ENCODE measurements at places on chromosomes 16 and 17.
A peak's percentile ranks its signal among the peaks of the same experiment; 100 is the strongest.

DNA sequence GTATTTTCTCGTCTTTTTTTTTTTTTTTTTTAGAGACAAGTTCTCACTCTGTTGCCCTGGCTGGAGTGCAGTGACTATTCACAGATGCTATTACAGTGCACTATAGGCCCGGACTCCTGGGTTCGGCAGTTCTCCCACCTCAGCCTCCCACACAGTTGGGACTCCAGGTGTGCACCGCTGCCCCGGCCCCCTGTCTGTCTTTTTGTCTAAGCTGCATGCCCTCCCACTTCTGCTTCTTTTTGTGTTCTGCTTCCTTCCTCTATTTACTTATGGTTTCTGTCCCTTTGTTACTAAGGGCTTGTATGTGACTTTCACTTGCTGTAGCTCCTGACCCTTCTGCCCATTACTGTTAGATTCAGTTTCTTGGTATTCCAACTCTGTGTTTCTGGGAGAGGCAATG lies 20.5 kb downstream of the SLC7A6 start:
- DNase-seq, result no peak

GRCh38 chr17:77306790-77307478 lies 166.2 kb downstream of the SEC14L1 start:
- DNase-seq, result peak; percentile 42

- DNase-seq, result no peak
Observed at GRCh38 chr17:46039592-46040186, 40.6 kb downstream of the STH start.

DNA sequence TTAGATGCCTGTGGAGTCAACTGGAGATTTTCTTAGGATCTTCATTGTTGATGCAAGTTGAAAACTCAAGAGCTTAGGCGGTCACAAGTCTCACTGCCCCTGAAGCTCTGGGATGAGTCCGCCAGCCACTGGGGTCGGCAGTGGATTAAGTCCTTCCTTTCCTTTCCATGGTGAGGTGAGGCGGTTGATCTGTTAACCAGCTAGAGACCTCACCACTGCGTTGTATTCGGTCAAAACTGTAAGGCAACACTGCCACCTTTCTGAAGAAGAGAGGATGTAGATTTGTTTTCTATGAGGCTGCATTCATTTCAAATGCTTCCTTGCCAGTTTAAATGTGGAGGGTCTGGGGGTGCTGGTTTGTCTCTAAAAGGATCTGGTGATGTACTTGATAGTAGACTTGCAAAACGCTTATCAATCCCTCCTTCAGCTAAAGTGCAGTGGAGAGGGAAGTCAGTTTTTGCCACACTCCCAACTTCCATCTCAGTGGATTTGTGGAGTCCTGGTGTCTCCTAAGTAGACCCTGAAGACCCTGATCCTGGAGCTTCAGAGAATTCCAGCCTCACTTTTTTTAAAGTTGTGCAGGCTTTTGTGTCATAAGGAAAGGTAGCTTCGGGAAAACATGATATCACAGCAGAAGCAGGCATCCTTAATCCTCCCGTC lies 1.7 kb downstream of the MYOCD start:
- peak; percentile 87 for DNase-seq

DNA sequence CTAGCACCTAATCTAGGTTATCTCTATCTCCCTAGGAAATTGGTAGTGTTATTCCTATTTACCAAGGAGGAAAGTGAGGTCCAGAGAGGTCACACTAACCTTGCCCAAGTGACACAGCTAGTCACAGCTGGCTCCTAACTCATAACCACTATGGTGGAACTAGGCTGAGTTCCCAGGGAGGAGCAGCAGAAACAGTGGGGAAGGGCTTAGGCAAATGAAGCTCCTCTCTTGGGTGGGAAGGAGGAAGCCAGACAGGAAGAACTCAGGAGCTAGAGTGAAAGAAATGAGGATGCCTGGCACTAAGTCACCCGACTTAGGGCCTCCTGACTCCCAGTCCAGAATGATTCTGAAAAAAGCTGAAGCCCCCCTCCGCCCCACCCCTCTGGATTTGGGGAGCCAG lies 34.5 kb downstream of the PSME3IP1 start:
- peak; percentile 59 for DNase-seq

GRCh38 chr16:85413691-85414663 lies 199.1 kb upstream of the GSE1 start:
- DNase-seq, result no peak

DNA sequence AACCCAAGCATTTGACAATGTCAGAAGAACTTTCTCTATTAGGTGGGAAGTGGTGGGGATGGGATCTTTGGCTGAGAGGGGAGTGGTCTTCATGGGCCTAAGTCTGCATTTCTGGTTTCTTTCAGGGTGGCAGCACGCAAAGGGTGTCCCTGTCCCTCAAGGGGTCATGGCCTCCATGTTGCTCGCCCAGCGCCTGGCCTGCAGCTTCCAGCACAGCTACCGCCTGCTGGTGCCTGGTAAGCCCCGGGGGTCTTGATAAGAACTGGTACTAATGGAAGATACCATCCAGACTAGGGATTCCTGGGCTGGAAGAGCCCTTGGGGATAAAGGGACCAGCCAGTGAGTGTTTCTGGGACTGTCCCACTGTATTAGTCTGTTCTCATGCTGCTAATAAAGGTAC lies 61.2 kb downstream of the ABAT start:
- DNase-seq, result no peak

- DNase-seq, result no peak
Observed at GRCh38 chr17:14997290-14997689, 267.8 kb downstream of the PMP22 start.

- no peak for DNase-seq
Observed at GRCh38 chr17:3896968-3897235, 4.0 kb upstream of the CAMKK1 start.

DNA sequence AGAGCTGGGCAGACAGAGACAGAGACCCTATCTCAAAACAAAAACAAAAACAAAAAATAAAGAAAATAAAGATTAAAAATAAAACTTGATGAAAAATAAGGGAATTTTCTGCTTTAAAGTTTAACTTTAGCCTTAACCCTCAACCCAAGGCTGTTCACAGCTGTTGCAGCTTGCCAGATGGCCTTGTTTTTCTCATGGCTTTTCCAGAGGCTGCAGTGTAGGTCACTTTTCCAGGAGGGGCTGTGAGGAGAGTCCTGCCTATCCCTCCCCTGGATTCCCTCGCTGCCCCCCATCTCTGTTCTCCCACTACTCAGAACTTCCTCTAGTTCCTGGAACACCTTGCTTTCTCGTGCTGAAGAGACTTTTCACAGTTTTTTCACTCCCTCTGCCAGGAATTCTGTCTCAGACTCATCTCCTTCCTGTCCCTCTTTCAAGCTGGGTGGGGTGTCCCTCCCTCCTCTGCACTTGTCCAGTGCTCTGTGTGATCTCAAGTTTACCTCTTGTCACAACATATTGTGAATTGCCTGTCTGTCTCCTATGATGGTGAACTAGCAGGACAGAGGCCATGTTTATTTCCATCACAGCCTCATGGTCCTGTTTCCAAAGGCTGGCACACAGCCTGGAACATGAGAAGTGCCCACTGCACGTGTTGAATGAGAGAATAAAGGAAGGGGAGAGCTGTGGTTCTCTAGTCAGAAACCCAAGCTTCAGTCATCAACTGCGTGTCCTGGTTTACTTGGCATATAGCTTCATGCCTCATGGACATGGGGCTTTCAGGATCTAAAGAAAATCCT lies 69.9 kb upstream of the MSI2 start:
- DNase-seq, result no peak

DNA sequence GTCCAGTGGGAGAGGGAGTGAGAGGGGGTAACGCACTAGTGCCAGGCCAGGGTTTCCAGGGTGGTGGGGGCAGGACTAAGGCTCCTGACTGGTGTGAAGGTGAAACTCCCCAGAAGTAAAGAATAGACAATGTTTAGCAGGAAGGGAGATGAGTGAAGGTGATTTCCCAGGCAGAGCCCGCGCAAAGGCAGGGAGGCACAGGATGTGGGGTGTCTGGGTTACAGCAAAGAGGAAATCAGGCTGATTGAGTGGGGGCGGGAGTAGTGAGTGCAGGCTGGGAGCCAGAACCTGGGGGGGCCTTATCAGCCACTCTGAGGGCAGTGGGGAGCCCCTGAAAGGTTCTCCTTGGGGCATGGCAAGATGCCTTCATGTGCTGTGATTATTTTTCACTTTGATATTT lies 167.5 kb downstream of the UTP18 start:
- DNase-seq, result no peak

DNA sequence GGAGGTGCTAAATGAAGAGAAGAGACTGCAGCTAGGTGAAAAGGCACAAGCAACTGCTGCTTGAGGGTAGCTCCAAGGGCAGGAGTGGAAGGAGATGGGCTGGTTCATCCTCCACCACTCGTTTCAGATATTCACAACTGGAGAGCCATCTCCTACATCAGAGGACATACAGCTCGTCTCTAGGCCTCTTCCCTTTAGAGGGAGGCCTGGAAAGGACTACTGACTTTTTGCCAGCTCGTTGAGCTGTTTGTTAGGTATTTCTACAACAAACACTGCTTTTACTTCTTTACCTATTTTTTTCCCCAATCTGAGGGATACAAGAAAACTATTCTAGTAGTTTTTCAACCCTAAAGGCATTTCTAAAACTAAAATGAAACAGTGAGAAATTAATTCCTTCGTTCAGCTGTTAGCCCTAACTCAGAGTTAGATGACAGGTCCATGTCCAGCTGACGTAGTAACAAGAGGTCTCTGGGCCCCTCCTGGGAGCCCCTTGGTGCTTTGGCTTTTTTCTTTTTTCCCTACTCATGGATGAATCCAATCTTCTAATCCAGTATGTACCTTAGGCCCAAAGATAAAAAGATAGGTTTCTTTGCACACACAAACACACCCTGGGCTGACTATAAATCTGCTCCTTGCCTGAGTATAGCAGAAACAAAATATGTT lies 47.8 kb upstream of the TBX2 start:
- no peak for DNase-seq

- DNase-seq, result no peak
Observed at GRCh38 chr16:15509051-15509592, 74.7 kb downstream of the BMERB1 start.

- peak; percentile 23 for DNase-seq
Observed at GRCh38 chr17:31493656-31494155, 102.2 kb downstream of the RAB11FIP4 start.

DNA sequence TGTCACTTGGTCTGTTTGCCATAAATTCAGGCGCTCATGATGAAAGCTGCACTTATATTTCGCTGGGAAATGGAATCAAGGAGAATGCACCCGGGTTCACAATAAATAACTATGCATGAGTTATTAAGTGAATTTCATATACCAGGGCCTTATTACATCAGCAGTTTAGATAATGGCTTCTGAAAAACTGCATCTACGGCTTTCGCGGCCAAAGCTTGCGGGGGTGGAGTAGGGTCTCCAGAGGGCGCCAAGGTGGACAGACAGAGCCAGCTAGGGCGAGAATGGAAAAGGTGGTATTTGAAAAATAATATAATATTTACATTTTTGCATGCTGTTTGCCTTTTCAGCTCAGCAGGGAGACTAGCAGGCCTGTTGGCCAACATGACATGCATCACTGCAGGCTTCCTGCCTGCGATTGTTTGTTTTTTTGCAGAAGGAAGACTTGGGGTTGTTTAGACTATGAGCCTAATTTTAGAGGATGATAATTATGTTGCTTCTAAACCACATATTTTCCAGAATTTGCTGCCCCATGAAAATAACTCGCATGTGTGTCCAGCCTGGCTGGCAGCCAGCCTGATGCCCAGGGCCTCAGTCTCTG lies 173.8 kb upstream of the IRX3 start:
- no peak for DNase-seq

DNA sequence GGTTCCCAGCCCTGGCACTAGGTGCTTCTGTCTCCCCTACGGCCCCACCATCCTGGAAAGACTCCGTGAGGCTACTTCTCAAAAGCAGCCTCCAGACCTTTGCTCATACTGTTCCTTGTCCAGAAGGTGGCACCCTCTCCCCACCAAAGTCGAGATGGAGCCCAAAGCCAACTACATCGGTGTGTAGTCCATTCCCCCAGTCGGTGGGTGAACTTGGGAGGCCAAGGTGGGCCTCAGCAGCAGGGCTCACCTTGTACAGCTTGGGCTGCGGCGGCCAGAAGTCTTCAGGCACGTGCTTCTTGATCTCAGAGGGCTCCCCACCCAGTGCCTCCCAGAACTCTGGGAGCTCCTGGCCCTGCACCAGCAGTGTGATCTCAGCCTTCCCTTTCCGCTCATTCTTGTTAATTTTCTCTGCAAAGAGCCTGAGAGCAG lies 10.2 kb downstream of the FLII start:
- DNase-seq, result peak; percentile 99

DNA sequence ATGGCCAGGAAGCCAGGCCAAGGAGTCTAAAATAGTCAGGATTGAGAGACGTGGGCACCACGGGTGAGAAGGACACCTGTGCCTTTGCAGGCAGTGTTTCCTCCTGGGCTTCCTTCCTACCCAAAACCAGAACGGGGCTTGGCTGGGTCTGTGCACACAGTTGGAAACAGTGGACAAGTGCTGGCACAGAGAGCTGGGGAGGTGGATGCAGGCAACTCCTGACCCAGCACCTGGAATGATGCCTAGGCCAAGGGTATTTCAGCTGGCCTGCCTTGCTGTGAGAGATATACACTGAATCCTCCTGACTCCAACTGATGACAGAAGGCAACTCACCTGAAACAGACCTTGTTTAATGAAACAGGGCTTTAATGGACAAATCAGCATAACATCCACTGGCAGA lies 186.2 kb downstream of the SLC39A11 start:
- no peak for DNase-seq

DNA sequence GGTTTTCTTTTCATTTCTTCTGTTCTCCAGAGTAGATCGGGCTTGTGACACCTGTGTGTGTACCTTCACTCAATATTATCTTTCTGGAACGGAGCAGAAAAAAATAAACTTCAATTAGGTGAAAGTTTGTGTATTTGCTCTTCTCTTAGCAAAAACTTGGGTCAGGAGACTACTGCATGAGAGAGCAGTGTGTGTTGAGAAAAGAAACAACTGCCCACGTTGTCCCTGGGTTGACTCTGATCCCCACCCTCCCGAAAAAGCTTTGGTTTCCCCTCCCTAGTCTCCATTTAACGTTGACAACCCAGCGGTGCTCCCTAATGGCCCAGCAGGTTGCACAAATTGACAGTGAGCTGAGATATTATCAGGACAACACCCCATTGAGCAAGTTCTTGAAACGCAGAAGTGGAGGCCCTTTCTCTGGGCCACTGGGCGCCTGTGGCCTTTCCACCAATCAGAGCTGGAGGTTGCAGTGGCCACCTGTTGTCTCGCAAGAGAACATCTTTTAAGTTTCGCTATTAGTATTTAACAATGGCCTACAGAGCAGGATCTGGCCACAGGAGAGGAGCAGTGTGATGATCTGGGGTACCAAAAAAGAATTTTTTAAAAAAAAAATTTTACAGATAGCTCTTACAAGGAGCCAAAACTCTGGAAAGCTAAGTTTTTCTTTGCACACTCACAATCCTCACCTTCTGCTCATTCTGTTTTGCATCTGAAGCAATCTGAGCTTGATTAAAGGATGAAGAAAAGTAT lies 1.5 kb upstream of the TOX3 start:
- DNase-seq, result no peak

Data from osteoblast (primary cell).